ENCODE measurements at places on chromosomes 5 and 9.

- no peak for DNase-seq
Observed at GRCh38 chr5:56481428-56482357, 248.6 kb upstream of the ANKRD55 start.

DNA sequence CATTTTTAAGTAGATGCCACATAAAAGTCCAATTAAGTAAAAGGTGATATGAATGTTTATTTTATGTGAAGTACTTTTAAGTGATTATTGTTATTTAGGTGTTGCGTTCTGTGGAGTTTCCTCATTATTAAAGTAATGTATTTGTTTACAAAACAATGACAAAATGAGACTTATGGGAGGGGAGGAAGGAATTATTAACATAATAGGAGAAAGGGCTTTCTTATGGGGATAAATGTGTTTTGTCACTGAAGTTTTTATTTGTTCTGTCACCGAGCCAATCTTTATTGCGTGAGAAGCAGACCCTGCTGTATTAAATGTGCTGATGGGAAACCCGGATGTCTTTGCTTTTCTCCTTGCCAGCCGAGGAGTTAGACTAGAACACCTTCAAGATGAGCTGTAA lies 44.5 kb downstream of the TRIO start:
- no peak for DNase-seq

- DNase-seq = no peak
Observed at GRCh38 chr5:122429545-122430318, 117.7 kb downstream of the SNCAIP start.

- no peak for DNase-seq
Observed at GRCh38 chr5:153900703-153901395, 137.9 kb downstream of the FAM114A2 start.

DNA sequence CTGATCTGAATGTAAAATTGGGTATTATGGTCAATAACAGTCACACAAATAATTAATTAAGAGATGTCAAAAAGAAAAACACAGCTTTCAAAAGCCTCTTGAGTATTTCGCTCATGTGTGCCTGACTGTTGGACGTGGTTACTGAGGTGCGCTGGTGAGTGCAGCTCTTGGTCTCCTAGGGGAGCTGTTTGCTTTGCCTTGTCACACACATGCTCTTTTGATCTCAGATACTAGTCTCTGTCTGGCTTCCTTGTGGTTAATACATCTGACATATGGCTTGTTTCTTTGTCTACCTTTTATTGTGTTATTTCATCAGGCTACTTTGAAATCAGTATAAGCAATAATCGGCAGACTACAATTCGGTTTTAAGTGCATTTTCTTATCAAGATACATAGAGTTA lies 51.5 kb downstream of the PCSK1 start:
- no peak for DNase-seq

DNA sequence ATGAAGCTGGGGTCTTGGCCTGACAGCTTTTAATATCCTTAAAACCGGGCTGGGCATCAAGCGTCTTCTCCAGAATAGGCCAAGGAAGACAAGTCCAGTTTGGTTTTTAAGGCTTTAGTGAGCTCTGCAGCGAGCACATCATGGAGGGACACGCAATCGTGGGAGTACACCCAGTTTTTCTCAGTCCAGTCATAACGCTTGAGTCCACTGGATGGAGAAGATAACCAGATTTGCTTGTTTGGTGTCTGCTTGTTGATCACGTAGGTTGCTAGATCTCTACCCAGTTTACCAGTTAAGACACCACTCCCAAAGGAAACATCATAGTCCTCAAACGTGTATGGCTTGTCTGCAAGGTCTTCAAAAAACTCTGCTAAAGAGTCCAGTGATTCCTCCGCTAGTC lies 27.4 kb upstream of the GOLGA1 start:
- DNase-seq = no peak

GRCh38 chr9:29439961-29440360 lies 1866.7 kb upstream of the C9orf72 start:
- no peak for DNase-seq

GRCh38 chr5:90131383-90132133 lies 278.0 kb downstream of the CETN3 start:
- no peak for DNase-seq

- no peak for DNase-seq
Observed at GRCh38 chr5:31598640-31599611, 40.0 kb upstream of the PDZD2 start.

GRCh38 chr9:96758845-96759673 lies 18.8 kb downstream of the ZNF510 start:
- no peak for DNase-seq

DNA sequence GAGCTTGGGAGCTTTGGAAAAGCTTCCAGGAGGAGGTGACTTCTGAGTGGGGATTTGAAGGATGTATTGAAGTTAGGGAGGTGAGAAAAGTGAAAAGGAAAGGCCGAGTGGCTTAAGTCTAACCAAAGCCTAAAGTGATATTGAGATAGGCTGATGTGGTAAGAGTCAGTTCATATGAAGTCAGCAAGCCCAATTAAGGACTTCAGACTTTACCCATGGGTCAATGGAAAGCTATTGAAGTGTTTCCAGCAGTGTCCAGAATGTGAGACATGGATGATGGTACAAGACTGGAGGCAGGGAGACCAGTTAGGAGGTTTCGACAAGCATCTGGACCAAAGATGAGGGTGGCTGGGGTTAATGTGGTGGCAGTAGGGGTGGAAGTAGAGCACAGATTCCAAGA lies 134.3 kb upstream of the WWC1 start:
- DNase-seq = no peak

DNA sequence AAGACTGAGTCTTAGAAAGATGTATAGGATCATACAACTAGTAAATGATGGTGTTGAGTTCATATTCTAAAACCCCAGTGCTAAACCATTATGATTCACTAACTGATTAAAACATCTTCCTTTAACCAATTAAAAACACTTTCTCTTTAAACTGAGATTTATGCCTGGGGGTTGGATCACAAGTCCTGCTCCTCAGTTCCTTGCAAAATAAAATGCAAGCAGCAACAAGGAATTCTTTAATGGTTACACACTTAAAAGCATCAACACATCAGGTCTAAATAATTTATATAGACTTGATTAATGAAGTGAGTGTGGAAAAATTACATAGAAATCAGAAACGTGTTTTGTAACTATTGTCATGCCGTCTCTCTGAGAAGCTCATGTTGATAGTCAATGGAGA lies 189.2 kb downstream of the TARS1 start:
- no peak for DNase-seq

DNA sequence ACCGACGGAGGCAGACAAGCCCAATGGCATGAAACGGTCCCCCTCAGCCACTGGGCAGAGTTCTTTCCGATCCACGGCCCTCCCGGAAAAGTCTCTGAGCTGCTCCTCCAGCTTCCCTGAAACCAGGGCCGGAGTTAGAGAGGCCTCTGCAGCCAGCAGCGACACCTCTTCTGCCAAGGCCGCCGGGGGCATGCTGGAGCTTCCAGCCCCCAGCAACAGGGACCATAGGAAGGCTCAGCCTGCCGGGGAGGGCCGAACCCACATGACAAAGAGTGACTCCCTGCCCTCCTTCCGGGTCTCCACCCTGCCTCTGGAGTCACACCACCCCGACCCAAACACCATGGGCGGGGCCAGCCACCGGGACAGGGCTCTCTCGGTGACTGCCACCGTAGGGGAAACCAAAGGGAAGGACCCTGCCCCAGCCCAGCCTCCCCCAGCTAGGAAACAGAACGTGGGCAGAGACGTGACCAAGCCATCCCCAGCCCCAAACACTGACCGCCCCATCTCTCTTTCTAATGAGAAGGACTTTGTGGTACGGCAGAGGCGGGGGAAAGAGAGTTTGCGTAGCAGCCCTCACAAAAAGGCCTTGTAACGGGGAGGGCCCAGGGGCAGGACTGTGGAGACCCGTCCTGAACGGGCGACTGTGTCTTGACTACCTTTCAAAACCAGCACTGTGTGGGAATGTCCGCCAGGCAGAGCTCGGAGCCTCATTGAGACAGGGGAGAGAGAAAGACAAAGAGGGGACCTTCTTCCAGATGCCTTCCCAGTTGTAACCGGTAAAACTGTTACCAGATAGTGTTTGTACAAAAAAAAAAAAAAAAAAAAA lies 29.9 kb downstream of the CD180 start:
- no peak for DNase-seq

- DNase-seq = no peak
Observed at GRCh38 chr9:14203356-14204056, 110.4 kb downstream of the NFIB start.

GRCh38 chr5:98594098-98594497 lies 179.4 kb upstream of the RGMB start:
- DNase-seq = no peak

- no peak for DNase-seq
Observed at GRCh38 chr5:133638436-133638835, 26.1 kb upstream of the FSTL4 start.

DNA sequence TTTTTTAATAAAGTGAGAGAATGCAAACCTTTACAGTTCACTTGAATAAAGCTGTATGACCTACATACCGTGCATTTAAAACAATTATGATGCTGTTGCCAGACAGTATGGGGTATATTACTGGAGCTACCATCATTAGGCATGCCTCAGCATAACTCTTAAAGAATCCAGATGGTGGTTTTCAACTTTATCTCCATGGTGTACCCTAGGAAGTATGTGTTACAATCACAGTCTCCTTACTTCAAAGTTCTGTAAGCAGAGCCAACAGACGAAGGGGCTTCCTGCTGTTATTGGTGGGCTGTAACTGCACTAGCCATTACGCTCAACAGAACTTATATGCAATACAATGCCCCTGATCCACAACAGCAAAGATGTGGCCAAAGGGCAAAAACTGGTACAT lies 803.3 kb downstream of the DTWD2 start:
- no peak for DNase-seq

DNA sequence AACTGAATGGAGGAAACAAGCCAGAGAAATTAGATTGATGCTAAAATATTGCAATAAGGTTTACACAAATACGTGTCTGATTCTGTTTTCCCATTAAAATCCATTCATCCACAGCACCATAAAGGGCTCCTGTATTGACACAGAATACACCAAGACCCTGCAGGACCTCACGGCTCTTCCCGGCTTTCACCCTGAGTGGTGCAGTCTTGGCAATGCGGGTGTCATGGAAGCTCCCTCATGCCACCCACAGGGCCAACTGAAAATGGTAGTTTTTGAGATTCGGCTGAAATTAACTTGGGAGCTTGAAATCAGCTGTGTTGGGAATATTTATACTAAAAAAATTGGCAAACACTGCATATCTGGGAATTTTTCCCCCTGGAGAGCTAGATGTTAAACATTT lies 17.3 kb upstream of the EXOC3 start:
- DNase-seq = no peak

- no peak for DNase-seq
Observed at GRCh38 chr9:27384262-27385014, 87.5 kb upstream of the EQTN start.

DNA sequence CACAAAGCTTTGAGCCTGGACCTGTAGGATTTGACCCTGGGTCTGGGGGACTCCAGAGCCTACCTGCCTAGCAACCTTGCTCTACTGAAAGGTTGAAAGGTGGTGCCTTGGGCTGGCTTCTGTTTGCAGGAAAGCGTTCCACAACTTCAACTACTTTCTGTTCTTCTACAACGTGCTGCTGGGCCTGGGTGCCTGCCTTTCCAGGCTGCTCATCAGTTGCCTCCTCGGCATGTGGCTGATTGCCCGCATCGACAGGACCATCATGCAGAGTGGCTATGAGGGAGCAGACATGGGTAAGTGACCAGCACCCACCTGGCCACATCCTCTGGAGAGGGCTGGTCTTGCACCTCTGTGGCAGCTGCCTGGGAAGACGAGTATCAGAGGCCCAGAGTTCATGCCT lies 13.6 kb upstream of the CCDC180 start:
- DNase-seq = no peak

GRCh38 chr5:103915081-103915480 lies 352.5 kb upstream of the NUDT12 start:
- DNase-seq = no peak

DNA sequence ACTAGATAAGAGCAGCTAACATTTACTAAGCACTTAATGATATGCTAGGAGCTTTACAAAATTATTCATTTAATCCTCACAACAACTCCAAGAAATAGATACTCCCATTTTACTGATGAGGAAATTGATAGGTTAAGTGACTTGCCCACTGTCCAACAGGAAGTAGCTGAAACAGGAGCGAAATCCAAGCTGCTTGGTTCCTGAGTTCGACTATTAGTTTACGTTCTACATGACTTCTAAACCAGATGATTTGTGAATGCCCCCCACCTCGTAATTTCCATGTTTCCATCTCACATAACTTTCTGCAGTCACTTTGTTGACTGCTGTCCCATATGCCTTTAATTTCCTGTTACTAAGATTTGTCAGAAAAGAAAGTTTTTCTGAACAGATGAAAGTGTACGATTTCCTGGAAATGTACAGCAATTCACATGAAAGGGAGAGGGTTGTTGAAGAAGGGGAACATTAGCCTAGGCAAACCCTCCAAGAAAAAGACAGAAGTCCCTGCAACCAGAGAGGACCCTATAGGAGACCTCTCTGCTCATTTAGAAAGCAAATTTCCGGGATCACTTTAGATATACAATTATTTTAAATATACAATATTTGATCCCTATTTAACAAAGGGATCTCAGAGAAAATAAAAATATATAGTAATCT lies 279.1 kb upstream of the EFNA5 start:
- no peak for DNase-seq

GRCh38 chr5:59039296-59040023 lies 456.6 kb downstream of the RAB3C start:
- DNase-seq = peak; percentile 88

- DNase-seq = no peak
Observed at GRCh38 chr9:134306636-134307600, 19.3 kb upstream of the RXRA start.

DNA sequence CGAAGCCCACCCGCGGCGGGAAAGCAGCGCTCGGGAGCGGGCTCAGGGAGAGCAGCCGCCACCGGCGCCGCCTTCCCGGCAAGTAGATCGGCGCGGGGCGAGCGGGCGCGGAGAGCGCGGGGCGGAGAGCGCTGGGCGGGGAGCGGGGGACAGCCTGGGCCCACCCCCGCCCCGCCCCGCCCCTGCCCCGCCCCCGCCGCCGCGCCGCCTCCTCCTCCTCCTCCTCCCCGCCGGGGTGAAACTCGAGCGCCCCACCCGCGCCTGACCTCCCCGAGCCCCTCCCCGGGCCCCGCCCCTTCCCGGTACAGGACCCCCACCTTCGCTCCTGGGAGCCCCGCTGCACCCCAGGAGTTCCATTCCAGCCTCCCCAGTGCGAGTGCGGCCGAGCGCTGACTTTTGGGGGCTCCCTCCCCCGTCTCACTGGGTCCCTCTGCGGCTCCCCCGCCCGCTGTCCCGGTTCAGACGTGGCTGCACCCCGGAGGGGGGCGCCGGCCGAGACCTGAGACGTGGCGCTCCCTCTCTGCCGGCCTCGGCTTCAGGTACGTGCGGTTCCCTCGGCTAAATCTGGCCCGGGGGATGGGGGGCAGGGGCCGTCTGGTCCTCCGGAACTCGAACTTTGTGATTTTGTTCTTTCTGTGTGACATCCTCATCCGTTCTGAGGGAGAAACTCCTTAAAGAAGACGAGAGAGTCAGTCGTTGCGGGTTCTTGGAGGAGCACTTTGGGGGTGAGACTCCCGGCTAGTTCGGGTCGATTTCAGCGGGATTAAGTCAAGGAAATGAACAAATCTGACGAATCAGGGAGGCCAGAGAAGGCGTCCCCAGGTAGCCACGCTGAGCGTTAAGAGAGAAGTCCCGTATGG lies at the start of gene SEMA5A:
TSS of gene SEMA5A (minus strand) at position 84 of the 860 bp plus-strand sequence. CDS start 166,129 bp downstream, outside the sequence.
- DNase-seq = no peak

Measured in SIG-M5 (cell line).